Upper lobe of right lung (tissue), 1 donor: ENCODE measurements at places on chromosomes 5 and 9. TPM values are rescaled to one million over a fixed set of nuclear protein-coding genes. Genes with fewer than 3 reads are reported as not detected.

PFN3 gene
- total RNA-seq: not detected

- no peaks in the 10 kb centered on the region for H3K27me3 ChIP-seq
- peak overlapping the region; percentile 58 for H3K27ac ChIP-seq
- H3K36me3 ChIP-seq: no peaks in the 10 kb centered on the region
- no peak for DNase-seq
- H3K4me3 ChIP-seq: no peak overlapping the region
Observed at GRCh38 chr9:135476561-135477355, 2.8 kb upstream of the PPP1R26 start.

IFNA21 gene
- total RNA-seq: not detected

GRCh38 chr5:3612591-3613042, 17.0 kb downstream of the IRX1 start:
- no peaks in the 10 kb centered on the region for H3K4me1 ChIP-seq
- H3K27me3 ChIP-seq: peaks cover 19% of the 10 kb centered on the region
- no peak overlapping the region for H3K27ac ChIP-seq
- no peaks in the 10 kb centered on the region for H3K36me3 ChIP-seq
- no peak for DNase-seq

ZDHHC11B gene
- total RNA-seq: 8.0 TPM

DNA sequence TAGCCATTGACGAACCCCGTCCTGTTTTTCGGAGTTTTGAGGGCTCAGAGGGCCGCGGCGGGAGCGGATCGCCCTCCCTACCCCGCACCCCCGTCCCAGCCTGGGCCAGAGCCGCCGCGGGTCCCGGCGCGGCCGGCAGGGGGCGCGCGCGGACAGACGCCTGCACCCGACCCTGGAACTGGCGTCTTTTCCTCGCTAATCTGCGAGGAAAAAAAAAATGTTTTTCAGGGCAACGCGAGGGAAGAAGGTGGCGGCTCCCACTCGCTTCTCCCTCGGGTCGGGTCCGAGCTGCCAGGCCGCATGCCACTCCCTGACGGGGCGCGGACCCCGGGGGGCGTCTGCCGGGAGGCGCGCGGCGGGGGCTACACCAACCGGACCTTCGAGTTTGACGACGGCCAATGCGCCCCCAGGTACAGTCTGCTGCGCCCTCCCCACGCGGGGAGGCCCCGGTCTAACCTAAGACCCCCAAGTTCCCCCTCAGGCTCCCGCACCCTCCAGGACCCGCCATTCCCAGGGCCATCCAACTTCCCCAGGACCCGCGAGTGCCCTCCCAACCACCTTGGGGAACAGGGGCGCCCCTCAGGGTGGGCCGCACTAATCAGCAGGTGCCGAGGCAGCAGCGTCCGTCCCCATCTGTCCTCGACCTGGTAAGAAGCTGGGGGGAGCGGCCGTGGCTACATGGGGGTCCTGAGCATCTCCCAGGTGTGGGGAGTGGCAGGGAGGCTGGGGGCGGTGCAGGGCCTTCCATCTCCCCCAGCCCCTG, at the start of gene KCNT1:
KCNT1 (plus strand) TSS at position 227 of the 763 bp plus-strand sequence; CDS start at position 301, 74 bp downstream.
- no peak within 1 kb of the TSS for H3K27ac ChIP-seq
- peaks cover 51% of the 10 kb centered on the region for H3K27me3 ChIP-seq
- peak; percentile 73 for DNase-seq
- no peak within 1 kb of the TSS for H3K4me3 ChIP-seq
- H3K36me3 ChIP-seq: no peaks in the 10 kb centered on the region
- no peaks in the 10 kb centered on the region for H3K4me1 ChIP-seq

DNA sequence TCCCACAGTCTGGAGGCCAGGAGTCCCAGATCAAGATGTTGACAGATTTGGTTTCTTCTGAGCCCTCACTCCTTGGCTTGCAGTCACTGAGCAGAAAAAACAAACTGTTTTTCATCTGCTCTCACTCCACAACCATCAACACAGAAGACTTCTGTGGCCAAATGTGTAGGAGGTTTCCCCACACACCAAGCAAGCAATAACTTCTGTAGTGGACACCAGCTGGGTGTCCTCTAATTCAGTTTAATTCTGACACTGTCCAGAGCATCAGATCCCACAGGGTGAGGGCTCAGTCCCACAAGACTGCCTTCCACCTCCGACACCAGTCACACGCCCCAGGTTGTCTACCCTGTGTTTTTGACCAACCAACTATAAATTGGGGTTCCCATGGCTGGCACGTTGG, 209.9 kb downstream of the AOPEP start:
- H3K27me3 ChIP-seq: no peaks in the 10 kb centered on the region
- H3K4me1 ChIP-seq: peaks cover 12% of the 10 kb centered on the region
- no peak overlapping the region for H3K4me3 ChIP-seq
- H3K27ac ChIP-seq: no peak overlapping the region

OBP2A gene
- not detected for total RNA-seq
